ENCODE measurements at places on chromosomes 3 and 15.

DNA sequence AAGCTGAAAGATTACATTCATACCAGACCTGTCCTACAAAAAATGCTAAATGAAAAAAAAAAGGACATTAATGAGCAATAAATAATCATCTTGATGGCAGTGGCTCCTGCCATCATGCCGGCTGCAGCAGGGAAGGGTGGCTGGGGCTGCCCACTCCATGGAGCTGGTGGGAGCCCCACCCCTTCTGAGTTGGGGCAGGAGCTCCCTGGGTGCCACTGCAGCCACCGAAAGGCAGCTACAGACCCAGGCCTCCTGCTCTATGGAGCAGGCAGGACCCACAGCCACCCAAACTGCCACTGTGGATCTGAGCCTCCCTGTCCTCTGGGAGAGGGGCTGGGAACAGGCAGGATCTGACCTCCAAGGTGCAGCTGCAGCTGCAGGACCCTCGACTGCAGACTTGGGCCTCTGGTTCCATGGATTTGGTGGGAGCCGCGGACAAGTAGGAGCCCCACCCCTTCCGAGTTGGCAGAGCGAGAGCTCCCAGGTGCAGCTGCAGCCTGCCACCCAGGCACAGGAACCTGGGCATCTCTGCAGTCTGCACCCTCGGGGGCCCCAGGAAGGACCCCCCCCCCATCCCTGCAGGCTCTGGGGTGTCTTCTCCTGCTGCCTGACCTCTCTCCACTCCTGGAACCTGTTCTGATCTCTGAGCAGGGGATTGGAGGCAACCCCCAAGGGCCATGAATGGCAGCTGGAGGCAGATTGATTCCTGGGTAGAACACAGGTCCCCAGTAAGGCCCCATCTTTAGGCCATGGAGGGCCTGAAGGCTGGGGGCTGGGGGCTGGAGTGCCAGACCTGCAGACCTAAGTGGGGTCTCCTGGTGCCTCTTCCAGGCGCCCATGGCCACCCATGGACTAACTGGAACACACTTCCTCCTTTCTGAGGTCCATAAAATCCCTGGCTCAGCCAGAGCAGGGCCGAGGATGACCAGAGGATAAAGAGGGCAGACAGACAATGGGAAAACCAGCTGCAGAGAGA, 70.4 kb upstream of the TTC14 start:
- no peak for DNase-seq
- H3K27ac ChIP-seq, result no peak overlapping the region
- no peaks in the 10 kb centered on the region for H3K4me1 ChIP-seq
- H3K4me3 ChIP-seq, result no peak overlapping the region
- no peaks in the 10 kb centered on the region for H3K36me3 ChIP-seq

DNA sequence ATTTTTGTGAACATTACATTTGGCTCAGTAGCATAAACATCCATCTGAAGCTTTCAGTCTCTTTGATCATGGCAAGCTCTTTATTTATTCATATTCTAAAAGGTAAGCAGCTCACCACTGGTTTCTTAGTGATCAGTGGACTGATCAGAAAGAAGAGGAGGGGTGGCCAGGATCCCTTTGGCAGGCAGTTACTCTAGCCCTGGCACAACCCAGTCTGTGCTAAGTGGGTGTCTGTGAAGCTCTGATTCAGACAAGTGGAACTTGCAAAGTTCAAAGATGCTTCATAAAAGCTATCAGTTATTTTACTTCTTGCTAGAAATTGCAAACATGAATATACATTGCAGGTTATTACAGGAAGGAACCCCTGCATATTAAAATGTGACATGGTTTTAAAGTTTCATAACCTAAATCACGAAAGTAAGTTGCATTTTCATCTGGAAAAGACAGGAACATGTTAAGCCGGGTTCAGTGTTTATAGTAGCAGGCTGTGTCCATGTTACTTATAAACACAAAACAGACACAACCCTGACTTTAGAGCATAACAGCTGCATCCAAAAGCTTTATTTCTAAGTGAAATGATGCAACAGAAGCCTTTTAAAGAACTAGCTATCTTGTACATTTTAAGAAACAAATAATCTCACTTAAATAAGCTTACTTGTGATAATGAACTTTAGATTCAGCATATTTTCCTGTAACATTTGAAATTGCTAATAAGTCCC, 785.3 kb downstream of the MCTP2 start:
- H3K4me1 ChIP-seq, result no peaks in the 10 kb centered on the region
- no peak overlapping the region for H3K4me3 ChIP-seq
- no peak overlapping the region for H3K27ac ChIP-seq
- H3K27me3 ChIP-seq, result no peaks in the 10 kb centered on the region
- no peaks in the 10 kb centered on the region for H3K36me3 ChIP-seq
- no peak for DNase-seq

GRCh38 chr3:114214542-114215341, 22.6 kb downstream of the ZNF80 start:
- H3K4me3 ChIP-seq, result peak overlapping the region; percentile 63
- peaks cover 20% of the 10 kb centered on the region for H3K4me1 ChIP-seq
- H3K36me3 ChIP-seq, result no peaks in the 10 kb centered on the region
- H3K27ac ChIP-seq, result peak overlapping the region; percentile 88
- DNase-seq, result no peak
- H3K27me3 ChIP-seq, result no peaks in the 10 kb centered on the region

DNA sequence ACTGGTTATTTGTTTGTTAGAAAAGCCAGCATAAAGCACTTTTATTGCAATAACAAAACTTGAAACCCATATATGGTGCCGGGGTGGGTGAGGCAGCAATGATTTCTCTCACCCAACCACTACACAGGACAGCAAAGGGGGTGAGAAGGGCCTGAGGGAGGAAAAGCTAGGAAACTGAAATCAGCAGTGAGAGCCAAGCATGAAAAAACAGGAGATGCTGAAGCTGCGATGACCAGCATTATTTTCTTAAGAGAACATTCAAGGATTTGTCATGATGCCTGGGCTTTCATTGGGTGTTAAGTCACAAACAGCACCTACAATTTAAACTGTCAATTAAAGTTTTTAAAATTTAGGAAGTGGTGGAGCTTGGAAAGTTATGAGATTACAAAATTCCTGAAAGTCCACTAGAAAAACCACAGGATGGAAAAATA, 11.9 kb upstream of the TM4SF4 start:
- DNase-seq, result no peak
- no peaks in the 10 kb centered on the region for H3K4me1 ChIP-seq
- H3K27ac ChIP-seq, result no peak overlapping the region
- no peaks in the 10 kb centered on the region for H3K27me3 ChIP-seq
- H3K36me3 ChIP-seq, result no peaks in the 10 kb centered on the region

GRCh38 chr3:45753095-45753494, 43.2 kb downstream of the SLC6A20 start:
- no peak overlapping the region for H3K27ac ChIP-seq
- H3K36me3 ChIP-seq, result no peaks in the 10 kb centered on the region
- no peaks in the 10 kb centered on the region for H3K4me1 ChIP-seq
- no peaks in the 10 kb centered on the region for H3K27me3 ChIP-seq
- no peak overlapping the region for H3K4me3 ChIP-seq

GRCh38 chr15:69593981-69594966, 141.7 kb downstream of the RPLP1 start:
- H3K4me3 ChIP-seq, result no peak overlapping the region
- no peaks in the 10 kb centered on the region for H3K36me3 ChIP-seq
- 0 out of 2 replicates have a peak, but pooled peaks cover 6% of the 10 kb centered on the region for H3K27me3 ChIP-seq
- H3K4me1 ChIP-seq, result no peaks in the 10 kb centered on the region
- DNase-seq, result no peak

DNA sequence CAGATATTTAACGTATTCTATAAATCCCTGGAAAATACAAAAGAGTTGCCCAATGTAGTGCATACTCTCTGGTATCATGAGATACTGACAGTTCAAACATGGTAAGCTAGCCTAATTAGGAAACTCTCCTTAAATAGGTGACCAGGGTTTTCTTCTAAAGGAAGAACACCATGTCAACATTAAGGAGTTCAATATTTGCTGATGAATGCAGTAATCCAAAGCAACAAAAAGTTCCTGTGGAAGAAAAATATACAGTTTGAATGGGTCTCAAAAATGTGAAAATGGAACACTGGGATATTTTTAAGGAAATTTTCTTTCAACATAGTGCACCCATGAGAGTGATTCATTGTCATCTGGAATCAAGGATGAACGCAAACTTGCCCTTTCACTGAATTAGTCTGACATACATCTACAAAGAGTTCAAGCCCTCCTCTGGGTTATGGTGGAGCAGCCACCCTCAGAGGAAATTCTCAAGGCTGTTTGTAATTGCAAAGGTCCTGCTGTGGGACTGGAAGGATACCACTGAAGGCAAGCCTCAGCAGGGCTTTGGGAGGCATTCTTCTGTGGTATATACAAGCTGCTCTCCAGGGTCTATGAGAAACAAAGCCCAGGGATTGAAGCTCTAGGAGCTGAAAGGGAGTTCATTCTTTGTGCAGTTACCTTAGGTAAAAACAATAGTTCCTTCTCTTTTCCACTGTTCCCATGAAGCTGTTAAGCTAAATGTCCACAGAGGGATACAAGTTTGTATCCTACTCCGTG, 700.3 kb downstream of the TUSC7 start:
- H3K36me3 ChIP-seq, result no peaks in the 10 kb centered on the region
- no peak overlapping the region for H3K27ac ChIP-seq
- H3K27me3 ChIP-seq, result no peaks in the 10 kb centered on the region
- no peaks in the 10 kb centered on the region for H3K4me1 ChIP-seq

- H3K36me3 ChIP-seq, result no peaks in the 10 kb centered on the region
- no peaks in the 10 kb centered on the region for H3K27me3 ChIP-seq
- no peak overlapping the region for H3K4me3 ChIP-seq
- no peaks in the 10 kb centered on the region for H3K4me1 ChIP-seq
- no peak for DNase-seq
- no peak overlapping the region for H3K27ac ChIP-seq
These were observed 133.6 kb upstream of the ICE2 start for GRCh38 chr15:60612400-60613048.

DNA sequence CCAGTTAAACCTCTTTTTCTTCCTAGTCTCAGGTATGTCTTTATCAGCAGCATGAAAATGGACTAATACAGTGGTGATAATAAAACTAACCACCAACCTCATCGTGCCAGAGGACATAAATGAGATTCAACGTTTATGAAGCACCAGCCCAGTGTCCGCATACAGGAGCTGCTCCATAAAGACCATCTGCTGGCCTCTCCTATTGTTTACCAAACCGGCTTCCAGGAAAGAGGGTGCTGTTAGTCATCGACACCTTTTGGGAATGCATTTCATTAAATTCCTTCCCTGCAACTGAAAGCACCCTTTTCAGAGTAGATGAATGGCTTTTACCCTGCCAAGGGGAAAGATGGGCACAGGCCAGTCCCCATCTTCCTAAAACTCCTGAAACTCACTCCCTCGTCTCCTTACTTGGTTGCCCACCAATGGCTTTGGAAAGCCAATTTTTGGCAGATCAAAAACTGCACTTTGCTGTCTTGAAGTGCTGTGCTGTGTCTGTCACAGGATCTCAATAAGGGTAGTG, 122.1 kb downstream of the AQP9 start:
- H3K4me1 ChIP-seq, result no peaks in the 10 kb centered on the region
- no peak overlapping the region for H3K27ac ChIP-seq
- DNase-seq, result no peak

DNA sequence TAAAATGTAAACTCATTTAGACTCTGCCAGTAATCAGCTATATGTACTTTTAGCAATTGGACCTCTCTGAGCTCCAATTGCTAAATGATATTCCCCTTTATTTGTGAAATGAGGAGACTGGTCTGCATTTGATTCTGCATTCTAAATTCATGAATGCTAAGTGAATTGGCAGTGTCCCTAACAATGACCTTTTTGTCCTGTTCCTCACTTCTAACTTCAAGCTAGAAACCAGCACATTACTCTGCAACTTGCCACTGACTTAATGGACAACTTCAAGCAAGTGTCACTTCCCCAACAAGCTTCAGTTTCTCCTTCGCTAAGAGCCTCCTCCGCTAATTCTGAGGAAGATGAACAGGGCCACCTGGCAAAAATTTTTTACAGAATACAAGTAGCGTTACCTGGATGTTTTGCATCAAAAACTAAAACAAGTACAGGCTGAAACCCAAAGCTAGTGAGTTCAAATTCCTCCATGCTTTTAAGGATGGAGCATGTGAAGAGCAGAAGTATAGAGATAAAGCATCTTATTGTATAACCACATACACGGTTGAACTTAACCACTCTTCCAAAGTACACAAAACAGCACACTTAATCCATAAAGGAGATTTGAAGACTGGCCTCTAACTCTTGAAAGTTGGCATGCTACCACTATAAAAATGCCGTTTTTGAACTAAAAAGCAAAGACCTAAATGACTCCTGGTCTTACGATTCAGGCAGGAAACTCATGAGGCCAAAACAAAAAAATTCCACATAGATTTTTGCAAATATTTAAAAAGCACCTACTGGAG, 207.6 kb downstream of the MAGI1 start:
- H3K27me3 ChIP-seq, result no peaks in the 10 kb centered on the region
- no peaks in the 10 kb centered on the region for H3K4me1 ChIP-seq
- H3K27ac ChIP-seq, result no peak overlapping the region
- no peak for DNase-seq
- no peaks in the 10 kb centered on the region for H3K36me3 ChIP-seq

- H3K4me1 ChIP-seq, result peaks cover 20% of the 10 kb centered on the region
- H3K27ac ChIP-seq, result no peak overlapping the region
- no peak for DNase-seq
- H3K4me3 ChIP-seq, result no peak overlapping the region
These were observed 93.7 kb downstream of the TMEM266 start for GRCh38 chr15:76153241-76154197.

DNA sequence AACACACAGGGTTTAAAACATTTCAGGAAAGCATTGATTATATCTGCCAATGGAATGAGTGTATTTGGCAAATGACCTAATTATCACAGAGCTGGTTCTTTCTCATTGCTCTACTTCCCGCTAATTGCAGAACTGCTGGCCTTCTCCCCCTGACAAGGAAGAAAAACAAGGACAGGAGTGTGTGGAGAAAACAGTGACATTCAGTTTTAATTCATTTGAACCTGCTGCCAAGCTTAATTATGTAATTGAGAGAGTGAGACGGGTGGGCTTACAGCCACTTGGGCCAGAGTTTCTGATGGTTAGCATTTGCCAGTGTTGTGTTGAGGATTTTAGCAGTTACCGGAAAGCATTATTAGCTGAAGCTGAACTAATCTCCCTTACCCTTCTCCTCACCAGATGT, 301.4 kb downstream of the RBMS3 start:
- no peaks in the 10 kb centered on the region for H3K4me1 ChIP-seq
- no peak for DNase-seq
- no peak overlapping the region for H3K27ac ChIP-seq
- no peaks in the 10 kb centered on the region for H3K36me3 ChIP-seq

GRCh38 chr15:71364117-71364584, 248.9 kb downstream of the THSD4 start:
- DNase-seq, result no peak
- H3K27me3 ChIP-seq, result no peaks in the 10 kb centered on the region
- no peak overlapping the region for H3K4me3 ChIP-seq
- no peak overlapping the region for H3K27ac ChIP-seq

DNA sequence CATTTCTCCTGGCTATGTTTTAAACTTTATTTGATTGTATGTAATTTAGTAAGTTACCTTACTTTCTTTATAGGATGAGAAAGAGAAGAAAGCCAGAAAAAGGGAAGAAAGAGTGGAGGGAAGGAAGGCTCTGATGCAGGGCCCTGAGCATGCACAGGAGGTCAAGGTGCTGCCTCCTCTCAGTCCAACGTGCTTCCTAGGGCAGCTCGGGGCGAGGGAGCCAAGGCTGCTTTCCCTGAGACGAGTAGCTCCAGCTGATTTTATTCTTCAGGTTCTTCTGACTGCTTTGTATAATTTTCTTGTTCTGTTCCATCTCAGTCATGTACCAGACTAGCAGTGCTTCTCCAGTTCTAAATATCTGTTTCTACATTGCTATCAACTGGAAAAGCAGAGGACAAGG, 3.4 kb downstream of the CORO2B start:
- peaks cover 17% of the 10 kb centered on the region for H3K27me3 ChIP-seq
- H3K4me1 ChIP-seq, result no peaks in the 10 kb centered on the region
- no peak overlapping the region for H3K4me3 ChIP-seq
- DNase-seq, result no peak

All from GM12878 (cell line).